Right renal pelvis (tissue), 4 donors: ENCODE measurements at places on chromosomes 5 and 9. TPM values are rescaled to one million over a fixed set of nuclear protein-coding genes. Genes with fewer than 3 reads are reported as not detected.

GCNT4 gene
- 23.8 TPM for polyA plus RNA-seq

- DNase-seq = peak; percentile 63
Measured at GRCh38 chr9:83219154-83219923, 156.4 kb upstream of the RASEF start.

MSX2 gene
- 0.67 TPM for polyA plus RNA-seq

DNA sequence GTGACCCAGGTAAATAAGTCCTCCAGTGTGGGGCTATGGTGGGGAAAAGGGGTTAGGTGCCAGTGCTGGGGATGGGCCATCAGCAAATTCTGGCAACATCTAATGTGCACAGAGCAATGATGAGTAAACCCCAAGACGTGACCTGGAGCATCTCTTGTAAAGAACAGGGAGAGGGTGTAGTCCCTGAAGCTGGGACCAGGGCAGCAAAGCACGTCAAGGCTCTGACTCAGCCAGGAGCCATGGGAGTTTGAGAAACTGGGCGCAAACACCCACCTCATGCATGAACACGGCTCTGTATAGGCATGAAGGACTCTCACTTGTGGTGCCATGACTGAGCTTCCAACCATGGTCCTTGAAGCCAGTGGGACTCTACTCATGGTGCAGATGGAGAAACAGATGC is 51.8 kb downstream of the DUSP1 start:
- no peak for DNase-seq

ADRA1B gene
- polyA plus RNA-seq = 2.4 TPM

DNA sequence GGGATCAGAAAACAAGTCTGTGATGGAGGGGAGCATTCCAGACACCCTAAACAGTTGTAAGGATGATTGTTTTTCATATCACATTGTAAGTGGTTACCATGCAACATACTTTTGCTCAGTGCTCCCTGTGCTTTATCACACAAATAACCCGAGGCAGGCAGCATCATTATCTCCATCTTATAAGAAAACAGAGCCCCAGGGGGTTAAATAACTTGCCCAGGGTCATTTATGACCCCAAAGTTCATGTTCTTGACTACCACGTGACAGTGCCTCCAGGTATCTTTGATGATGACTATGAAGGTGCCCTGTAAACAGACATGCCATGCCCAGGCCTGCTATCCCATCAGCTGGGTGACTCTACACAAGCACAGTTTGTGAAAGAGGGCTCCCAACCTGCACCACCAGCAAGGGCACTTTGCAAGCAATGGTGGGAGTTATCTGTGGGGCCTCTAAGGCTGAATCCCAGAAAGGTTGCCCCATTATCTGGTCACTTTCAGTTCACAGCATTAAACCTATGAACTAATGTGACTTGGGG is 9.5 kb downstream of the GNPDA1 start:
- DNase-seq = no peak

PRR7 gene
- polyA plus RNA-seq = 3.8 TPM

- DNase-seq = no peak
Measured at GRCh38 chr9:37705787-37706186, 47.8 kb upstream of the TRMT10B start.

PPP2R2B gene
- 15.4 TPM for polyA plus RNA-seq

DNA sequence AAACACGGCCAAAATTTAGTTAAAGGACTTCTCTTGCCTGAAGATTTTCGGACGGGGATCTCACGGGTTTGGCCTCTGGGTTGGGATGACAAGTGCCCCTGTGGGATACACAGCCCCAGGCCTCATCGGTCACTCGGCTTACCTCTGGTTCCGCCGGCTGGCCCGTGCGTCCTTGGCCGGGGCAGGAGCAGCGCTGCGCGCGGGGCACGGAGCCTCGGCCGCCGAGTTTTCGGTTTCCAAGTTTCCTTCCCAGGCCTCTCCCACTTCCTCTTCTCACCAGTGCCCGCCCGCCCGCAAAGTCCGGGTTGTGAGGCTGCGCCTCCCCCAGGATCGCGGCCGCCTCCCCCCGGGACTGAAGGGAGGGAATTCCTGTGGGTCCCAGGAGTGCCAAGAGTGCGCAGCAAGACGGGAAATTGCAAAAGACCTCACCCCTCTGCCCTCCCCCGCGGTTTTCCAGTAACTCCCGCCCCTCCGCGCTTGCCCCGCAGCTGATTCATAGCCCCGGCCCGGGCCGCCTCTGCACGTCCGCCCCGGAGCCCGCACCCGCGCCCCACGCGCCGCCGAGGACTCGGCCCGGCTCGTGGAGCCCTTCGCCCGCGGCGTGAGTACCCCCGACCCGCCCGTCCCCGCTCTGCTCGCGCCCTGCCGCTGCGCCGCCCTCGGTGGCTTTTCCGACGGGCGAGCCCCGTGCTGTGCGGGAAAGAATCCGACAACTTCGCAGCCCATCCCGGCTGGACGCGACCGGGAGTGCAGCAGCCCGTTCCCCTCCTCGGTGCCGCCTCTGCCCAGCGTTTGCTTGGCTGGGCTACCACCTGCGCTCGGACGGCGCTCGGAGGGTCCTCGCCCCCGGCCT is at the start of gene OSMR:
OSMR (plus strand) TSS at position 487 of the 853 bp plus-strand sequence. CDS start 23,033 bp downstream, outside the sequence.
- DNase-seq = peak; percentile 46

- DNase-seq = no peak
Measured at GRCh38 chr5:62457071-62457470, 44.5 kb downstream of the IPO11 start.

MARCOL gene
- polyA plus RNA-seq = not detected

GRCh38 chr5:131998431-131999040 is 12.9 kb downstream of the ACSL6 start:
- DNase-seq = no peak

SV2C gene
- polyA plus RNA-seq = 0.11 TPM

BTNL8 gene
- polyA plus RNA-seq = 0.46 TPM

SLC46A2 gene
- 0.10 TPM for polyA plus RNA-seq

ABCA1 gene
- 8.5 TPM for polyA plus RNA-seq

GRCh38 chr9:111433082-111433481 is 51.1 kb downstream of the ECPAS start:
- DNase-seq = no peak

DNA sequence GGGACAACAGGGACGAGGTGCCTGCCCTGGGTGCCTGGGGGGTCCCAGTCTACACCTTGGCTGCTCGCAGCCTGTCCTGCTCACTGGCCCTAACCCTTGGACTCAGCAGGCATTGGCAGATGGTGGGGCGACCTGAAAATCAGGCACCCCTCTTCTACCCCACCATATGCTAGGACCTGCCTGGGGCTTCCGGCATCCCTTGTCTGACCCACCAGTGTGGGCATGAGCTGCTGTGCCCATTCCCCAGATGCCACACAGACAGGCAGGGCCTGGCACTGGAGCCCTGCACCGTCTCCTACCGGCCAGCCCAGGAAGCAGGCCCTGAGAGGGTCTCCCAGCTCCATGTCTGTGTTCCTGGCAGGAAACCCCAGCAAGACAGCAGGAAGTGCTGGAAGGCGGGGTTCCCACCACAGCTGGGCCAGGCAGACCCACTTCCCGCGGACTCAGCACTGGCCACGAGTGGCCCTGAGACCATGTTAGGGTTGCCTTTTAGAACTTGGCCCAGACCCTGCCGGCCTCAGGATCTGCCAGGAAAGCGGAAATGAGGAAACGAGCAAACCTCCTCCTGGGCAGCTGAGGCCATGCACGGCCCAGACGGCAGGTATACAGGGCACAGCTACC is 3.1 kb downstream of the NINJ1 start:
- DNase-seq = no peak

GRCh38 chr5:158852622-158853021 is 247.1 kb downstream of the EBF1 start:
- DNase-seq = no peak

ADAMTSL1 gene
- polyA plus RNA-seq = 15.7 TPM

TAF11L5 gene
- polyA plus RNA-seq = not detected

DNA sequence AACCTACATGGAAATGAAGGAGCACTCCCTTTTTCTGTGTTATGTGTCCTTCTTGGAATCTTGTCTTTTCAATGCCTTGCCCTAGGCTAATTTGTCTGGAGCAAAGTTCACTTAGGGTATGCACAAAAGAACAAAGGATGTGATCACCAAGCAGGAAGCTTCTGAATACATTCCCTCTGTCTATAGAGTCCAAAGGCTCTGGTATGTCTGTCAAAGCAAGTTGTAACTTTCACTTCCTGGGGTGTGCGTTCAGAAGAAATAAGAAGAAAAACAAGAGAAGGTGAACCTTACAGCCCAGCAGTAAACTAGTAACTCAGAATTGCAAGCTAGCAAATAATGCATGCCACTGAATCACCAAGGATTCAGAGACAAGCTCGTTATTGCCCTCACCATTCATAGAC is 31.7 kb upstream of the CDH6 start:
- DNase-seq = peak; percentile 38

THBS4 gene
- polyA plus RNA-seq = 18.1 TPM

DNA sequence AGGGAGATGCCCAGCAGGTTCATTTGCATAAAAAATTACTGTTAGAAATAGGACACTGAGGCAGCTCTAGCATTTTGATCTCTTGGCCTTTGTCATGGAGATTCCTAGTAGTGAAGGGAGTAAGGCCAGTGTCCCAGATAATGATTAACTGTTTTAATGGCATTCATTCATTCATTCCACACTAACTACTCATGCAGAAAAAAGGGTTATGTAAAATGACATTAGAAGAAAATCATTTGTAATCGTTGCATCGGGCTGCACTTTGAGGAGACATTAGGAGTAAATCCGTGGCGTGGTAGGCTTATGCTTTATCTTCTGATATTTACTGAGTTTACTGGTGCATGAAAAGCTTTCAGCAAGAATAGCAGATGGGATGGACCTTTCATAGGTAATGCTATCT is 82.6 kb upstream of the GRHPR start:
- DNase-seq = peak; percentile 17

- no peak for DNase-seq
Measured at GRCh38 chr5:147939431-147940114, 33.2 kb upstream of the C5orf46 start.

DNA sequence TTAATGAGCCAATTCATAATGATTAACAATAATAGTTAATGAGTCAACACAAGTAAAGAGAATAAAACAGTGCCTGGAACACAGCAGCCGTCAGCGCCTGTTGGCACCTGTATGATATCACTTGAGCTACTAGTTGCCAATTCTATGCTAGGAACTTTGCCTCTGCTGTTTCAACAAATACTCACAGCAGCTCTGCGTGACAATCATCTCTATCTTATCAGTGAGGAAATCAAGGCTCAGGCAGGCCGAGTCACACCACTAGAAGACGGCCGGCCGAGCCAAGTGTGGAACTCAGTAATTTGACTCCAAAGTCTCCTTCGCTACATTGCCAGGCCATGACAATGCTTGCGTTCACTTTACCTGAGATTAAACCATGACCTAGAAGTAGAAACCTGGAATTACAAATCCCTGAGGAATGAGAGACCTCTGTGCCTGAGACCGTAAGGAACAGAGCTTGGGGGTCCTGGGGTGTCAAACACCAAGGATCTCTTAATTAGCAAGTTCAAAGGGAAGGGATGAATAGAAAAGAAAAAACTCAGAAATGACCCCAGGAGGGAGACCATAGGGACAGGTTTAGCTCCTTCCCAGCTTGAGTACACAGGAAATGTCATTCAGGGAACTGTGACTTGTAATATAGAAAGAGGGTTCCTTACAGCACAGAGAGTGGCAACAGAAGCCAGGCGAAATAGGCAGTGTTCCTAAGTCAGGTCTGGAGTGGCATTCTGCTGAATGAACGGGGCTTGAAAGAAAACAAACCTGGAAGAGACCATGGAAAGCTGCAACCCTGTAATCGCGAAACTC is 109.1 kb downstream of the SUSD1 start:
- no peak for DNase-seq

INSL4 gene
- polyA plus RNA-seq = not detected

ELAVL2 gene
- polyA plus RNA-seq = 4.6 TPM

- DNase-seq = peak; percentile 63
Measured at GRCh38 chr5:122076669-122077365, 1.2 kb downstream of the LOX start.

GRCh38 chr5:132181011-132181629 is 46.5 kb downstream of the P4HA2 start:
- DNase-seq = no peak

- DNase-seq = no peak
Measured at GRCh38 chr9:214351-214647, 366 bp upstream of the DOCK8 start.

TPPP gene
- 6.2 TPM for polyA plus RNA-seq

- no peak for DNase-seq
Measured at GRCh38 chr5:170011751-170012150, 31.5 kb upstream of the INSYN2B start.

MEGF10 gene
- 1.2 TPM for polyA plus RNA-seq

GRCh38 chr9:3332802-3333201 is 193.0 kb downstream of the RFX3 start:
- DNase-seq = no peak

SPINK6 gene
- not detected for polyA plus RNA-seq

RNF14 gene
- polyA plus RNA-seq = 70.8 TPM

DNA sequence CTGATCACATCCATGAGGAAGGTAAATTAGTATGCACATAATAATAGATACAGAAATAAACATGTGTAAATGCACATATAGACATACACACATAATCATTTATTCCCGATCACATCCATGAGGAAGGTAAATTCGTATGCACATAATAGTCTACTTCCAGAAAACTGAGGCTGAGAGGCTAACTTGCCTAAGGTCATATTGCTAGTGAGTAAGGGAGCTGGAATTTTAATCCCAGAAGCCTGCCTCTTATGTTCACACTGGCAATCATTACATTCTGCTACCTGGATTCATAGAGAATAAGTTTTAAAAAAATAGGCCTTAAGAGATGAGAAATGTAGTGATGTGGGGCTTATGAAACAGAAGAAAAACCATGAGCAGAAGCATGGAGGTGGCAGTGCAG is 716.3 kb downstream of the BRINP1 start:
- DNase-seq = no peak

GRCh38 chr9:134046894-134047681 is 20.7 kb downstream of the BRD3 start:
- no peak for DNase-seq

DNA sequence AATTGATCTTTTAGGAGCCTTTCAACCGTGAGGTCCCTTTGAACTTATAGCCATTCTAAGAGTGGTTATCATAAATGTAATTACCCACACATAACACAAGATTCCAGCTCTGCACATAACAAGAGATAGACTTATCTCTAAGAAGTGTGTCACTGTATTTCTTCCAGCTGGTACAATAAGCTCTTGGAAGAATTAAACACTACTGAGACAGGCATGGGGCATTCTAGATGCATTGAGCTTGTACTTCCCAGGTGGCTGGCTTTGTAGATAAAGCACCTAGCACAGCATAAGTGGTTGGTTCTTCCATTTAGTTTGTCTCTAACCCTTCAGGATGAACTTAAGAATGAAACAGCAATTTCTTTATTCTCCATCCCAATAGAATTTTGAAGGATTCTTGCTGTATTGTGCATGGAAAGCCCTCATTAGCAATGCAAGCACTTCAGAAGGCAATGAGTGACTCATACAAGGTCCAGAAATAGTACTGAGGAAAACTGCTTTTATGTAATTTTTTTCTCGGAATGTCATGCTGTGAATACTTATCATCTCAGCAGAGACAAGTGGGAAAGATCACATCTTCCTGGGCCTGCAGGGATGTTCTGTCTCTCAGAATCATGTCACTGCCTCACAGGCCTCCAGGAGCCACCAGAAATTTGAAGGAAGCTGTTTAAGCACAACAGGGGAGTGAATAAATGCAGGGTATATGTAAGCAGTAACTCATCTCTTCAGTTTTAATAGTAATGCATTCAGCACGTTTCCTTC is 91.1 kb upstream of the CD180 start:
- no peak for DNase-seq
